ENCODE measurements at places on chromosomes 3 and 15.

GRCh38 chr3:54243056-54243931 is 120.9 kb downstream of the CACNA2D3 start:
- no peak for DNase-seq

DNA sequence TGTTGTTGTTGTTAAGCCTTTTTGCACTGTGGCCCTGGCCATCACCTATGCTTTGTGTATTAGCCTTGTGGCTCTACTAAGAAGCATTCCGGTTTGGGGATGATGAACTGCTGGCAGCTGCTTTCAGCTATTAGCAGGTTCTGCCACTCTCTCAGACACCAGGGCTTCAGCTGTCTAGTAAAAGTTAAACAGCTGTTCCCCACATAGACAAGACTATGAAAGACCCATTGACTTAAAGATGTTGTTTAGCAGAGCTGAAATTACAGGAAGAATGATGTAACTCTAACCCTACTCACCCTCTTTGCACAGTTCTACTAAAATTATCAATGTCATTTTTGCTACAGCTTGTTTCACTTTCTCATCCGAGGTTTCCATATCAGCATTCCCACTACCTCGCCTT is 131.2 kb upstream of the CGNL1 start:
- no peak for DNase-seq

GRCh38 chr15:52499506-52499905 is 29.2 kb downstream of the MYO5A start:
- DNase-seq: no peak

- DNase-seq: no peak
These were observed 25.3 kb upstream of the VPS33B start for GRCh38 chr15:91047545-91048199.

- DNase-seq: no peak
These were observed 78.9 kb downstream of the FAM81A start for GRCh38 chr15:59516655-59517461.

DNA sequence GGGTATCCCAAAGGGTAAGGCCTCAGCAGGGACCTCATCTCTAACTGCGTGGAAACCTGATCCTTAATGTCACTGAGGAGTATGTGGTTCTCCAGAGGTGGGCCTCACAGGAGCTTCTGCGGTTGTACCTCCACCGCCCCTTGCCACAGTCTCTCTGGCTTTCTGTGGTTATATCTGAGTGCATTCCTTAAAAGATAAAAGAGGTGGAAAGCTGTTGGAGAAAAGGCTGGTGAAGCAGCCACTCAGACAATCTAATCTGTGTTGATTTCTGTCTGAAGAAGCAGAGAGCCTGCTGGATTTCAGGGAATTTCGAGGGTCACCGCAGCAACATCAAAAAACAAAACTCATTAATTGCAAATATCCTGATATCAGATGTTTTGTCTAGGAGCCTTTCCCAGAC is 51.4 kb downstream of the SEMA6D start:
- no peak for DNase-seq

DNA sequence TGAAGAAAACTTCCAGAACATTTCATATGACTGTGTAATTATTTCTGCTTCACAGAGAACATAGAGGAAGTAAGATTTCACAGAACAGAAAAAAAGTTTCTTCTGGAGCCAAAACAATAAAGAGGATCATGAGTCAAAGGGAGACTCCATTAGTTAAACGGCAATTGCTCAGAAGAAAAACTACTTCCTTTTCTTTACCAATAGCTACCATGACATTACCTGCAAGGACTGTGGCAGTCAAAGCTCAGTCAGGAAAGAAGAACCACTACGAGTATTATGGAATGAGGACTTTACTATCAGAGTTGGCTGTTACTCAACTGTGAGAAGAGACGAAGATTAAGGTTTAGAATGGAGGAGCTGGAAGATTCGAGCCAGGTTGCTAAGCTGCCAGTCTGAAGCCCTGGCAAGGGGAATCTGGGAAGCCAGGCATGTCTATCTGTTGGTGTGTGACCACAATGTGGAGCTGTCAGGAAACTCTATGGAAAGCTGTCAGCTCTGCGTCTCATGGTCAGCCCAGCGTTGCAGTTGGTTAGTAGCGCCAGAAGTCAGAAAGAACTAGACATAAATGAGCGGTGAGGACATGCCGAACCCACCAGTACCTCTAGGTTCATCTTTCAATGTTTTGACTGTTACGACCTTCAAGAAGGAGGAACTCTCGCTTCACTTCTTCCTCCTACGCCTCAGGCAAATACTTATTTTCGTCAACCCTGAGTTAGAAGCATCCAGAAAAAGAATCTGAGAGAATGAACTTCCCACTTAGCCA is 604.3 kb downstream of the FGF12 start:
- DNase-seq: no peak

DNA sequence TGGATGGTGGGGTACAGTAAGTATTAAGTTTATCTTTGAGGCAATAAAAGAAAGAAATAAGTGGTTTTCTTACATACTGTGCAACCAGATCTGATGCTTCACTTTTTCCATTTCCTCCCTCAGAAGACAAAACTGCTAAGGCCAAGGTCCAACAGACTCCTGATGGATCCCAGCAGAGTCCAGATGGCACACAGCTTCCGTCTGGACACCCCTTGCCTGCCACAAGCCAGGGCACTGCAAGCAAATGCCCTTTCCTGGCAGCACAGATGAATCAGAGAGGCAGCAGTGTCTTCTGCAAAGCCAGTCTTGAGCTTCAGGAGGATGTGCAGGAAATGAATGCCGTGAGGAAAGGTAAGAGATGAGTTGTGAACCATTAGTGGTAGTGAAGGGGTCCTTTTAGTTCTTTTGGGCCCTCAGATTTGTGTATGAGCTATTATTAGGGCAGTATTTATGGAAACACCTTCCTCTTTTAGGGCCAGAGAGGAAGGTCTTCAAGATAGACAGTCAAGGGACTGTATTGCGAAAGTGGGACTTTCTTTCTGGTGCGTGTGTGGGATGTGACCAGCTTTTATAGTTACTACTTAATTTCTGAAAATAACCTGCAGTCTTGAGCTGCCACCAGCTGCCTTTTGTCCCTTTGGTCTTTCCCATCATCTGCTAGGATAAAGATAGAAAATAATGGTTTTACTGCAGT is 4.6 kb downstream of the ALAS1 start:
- no peak for DNase-seq

DNA sequence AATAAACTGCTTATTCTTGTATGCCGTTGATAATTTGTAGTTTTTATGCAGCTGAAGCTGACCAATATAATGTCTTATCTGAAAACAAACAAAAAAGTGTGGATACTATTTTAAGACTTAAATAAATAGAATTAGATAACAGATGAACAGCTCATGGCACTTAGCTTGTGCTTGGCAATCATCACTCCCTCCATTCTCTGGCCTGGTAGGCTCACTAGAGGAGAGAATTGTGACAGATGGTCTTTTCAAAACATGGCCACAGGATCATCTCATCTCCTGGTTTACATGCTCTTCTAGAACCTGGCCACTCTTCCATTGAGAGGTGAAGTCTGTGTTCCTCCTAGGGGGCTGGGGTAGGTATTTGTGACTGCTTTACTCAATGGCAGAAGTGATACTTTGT is 58.4 kb upstream of the RBP1 start:
- no peak for DNase-seq

DNA sequence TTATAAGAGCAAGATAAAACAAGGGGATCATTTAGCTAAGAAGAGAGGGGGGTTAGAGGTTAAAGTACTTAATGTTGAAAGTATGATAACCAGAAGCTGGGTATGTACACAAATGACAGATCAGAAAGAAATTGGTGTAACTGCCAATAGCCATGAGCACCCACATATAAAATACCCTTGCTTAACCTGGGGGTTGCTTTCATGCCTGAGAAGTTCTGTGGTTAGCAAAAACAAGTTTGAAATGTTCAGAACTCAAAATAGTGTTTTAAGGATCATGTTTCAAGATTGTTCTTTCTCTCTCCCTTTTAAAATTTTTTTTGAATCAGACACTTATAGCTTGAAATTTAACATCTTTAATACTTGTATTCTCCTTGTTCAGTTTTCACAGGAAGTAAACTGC is 321.4 kb upstream of the GBE1 start:
- no peak for DNase-seq

DNA sequence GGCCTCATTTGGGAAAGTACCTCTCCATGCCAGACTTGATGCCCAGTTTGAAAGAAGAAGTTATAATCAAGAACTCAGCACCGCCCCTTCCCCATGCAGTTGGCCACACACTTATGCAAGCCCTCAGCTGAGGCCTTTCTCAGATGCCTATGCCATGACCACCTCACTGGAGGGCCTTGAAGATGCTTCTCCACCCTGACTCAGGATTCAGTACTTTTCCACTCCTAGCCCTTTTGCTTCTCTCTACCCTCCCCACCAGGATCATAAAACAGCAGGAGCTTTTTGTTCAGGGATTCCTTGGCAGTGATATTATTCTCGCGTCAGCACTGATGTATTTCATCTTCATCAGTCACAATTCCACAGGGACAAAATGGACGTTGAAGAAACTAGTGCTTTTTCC is 313.5 kb downstream of the PYDC2 start:
- DNase-seq: no peak
